ENCODE measurements at places on chromosomes 4 and X. TPM values are rescaled to one million over a fixed set of nuclear protein-coding genes. Genes with fewer than 3 reads are reported as not detected.

Gene AVPR2
- 3.8 TPM for total RNA-seq

DNA sequence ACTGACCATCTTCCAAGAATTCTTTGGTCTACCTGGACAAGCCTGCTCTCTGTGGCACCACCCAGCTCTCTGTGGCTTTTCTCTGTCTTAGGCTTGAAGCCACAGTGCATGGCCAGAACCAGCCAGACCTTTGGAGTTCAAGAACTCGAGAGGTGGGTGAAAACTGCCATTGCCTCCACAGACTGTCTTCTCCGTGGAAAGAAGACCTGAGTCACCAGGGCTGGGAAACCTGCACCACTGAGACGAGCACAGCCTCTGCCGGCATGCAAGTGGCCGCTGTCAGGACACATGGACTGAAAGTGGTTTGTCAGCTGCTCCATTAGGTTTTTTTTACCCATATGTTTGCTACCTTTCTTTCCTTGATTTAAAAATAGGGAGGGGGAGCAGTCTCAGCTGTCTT lies 74.5 kb downstream of the MGST2 start:
- peak; percentile 64 for DNase-seq

DNA sequence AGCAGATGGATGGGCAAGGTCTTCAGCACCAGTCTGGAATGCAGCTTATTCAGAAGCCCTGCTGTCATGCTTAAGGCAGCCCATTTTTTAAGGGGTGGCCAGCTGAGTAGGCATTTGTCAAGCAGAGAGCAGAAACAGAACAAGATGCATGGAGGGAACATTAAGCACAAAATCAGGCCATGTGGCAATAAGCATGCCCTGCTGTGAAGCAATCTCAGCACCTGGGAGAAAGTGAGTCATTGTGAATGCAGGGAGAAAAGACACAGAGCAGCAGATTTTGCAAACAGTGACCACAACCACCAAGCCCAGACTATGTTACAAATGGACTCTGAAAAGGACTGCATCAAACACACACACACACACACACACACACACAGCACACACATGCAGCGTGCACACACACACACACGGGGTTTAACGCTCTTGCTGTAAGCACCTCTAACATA lies 94.1 kb upstream of the GALNT7 start:
- DNase-seq: no peak

Gene YY2
- total RNA-seq: 0.35 TPM

Gene MXRA5
- total RNA-seq: 5.3 TPM

GRCh38 chrX:152927858-152928760 lies 30.2 kb downstream of the ZNF185 start:
- no peak for DNase-seq

- no peak for DNase-seq
These were observed 115.4 kb upstream of the ESX1 start for GRCh38 chrX:104370089-104370488.

Gene TMEM144
- total RNA-seq: 11.1 TPM

Gene WWC2
- 32.3 TPM for total RNA-seq

DNA sequence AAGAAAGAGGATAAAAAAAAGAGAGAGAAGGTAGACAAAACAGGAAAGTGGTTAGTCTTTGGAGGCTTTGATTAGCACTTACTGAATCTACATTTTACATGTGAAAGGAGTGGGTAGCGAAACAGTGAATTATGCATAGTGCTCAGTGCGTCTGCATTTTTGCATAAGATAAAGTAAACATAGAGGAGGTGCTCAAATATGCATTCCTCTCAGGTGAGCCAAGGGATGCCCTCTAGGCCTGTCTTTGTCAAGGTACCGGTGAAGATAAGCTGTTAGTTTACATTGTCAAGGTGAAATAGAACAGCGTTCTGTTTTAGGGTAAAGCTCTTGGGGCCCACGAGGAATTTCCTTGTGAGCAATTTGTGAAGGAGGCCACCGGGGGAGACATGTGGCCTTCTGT lies 260.6 kb downstream of the TRIML1 start:
- no peak for DNase-seq

- DNase-seq: peak; percentile 51
These were observed at the start of gene ARMCX4 for GRCh38 chrX:101485212-101485949. Gene ARMCX4 (plus strand): TSS chrX:101485456. CDS start chrX:101488590, 3,134 bp downstream.

DNA sequence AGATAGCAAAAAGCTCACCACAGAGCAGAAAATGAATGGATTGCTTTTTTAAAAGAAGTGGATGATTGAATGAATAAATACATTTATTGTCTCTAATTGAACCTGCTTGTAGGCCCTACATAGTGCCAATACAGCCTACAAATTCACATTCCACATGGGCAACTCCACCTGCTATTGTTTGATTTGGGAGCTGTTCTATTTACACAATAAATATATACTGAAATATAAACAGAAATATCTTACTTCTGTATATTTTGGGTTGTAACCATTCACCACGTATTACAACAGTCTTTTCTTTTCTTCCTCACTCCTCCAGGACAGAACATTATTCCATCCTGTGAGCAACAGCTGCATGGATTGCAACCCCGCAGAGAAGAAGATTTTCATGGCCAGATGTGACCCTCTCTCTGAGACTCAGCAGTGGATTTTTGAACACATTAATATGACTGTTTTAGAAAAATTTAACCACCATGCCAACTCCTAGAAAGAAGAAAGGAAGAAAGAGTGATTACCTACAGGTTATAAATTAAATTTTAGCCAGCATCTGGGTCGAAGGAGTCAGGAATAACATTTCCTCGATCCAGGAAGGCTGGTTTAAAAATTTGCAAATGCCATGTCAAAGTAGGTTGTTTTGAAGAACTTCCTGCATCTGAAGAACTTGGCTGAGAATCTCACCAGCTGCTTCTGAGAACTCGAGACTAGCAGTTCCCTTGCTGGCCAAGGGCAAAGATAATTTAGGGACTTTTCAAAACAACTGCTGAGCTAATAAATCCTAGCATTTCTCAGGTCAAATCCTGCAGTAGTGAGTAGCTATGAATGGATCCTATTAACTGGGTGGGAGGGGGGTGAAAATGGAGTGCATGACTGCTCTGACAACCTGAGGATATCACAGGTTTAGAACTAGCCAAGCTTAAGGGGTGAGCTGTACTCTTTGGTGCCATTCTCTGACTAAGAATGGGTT lies 128.7 kb upstream of the GALNT7 start:
- no peak for DNase-seq

GRCh38 chr4:91111556-91111955 lies 984.4 kb downstream of the CCSER1 start:
- no peak for DNase-seq

Gene GPM6B
- 6.4 TPM for total RNA-seq

GRCh38 chr4:13539619-13540445 lies 4.5 kb downstream of the NKX3-2 start:
- no peak for DNase-seq

Gene GPR50
- total RNA-seq: not detected

Gene F11
- not detected for total RNA-seq

Gene VEGFD
- total RNA-seq: 2.5 TPM

Gene HSPA4L
- 9.5 TPM for total RNA-seq

Gene APLN
- total RNA-seq: 5.7 TPM

- DNase-seq: no peak
These were observed 5.7 kb downstream of the UBA1 start for GRCh38 chrX:47199286-47199685.

DNA sequence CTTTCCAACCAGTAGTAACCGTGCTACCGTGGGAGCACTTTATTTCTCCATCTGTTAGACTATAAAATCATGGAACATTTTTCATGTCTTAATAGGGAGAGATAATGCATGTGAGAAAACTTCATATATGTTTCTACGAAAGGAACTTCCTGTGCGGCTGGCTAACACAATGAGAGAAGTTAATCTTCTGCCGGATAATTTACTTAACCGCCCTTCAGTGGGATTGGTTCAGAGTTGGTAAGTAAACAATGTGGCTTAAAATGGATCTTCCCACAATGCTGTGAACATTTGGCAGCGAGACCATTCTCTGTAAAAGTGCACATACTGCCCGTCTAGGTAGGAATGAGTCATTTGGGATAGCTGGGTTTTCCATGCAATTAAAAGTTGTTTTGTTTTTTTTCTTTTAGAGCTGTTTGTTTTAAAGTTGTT lies 29.6 kb downstream of the PDK3 start:
- no peak for DNase-seq

DNA sequence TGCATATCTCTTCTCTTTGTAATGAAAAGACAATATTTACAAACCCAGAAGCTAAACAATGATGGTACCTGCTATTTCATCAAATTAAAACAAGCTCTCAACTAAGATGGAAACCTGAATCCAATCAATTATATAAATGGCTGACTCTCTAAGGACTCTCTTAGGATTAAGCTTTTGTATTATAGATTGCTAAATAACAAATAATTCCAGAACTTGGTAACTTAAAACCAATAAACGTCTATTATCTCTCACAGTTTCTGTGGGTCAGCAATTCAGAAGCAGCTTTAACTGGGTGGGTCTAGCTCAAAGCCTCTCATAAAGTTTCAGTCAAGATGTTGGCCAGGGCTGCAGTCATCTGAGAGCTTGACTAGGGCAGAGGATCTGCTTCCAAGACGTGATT lies 12.4 kb downstream of the PHKA2 start:
- DNase-seq: no peak

Gene CHST7
- 11.8 TPM for total RNA-seq

DNA sequence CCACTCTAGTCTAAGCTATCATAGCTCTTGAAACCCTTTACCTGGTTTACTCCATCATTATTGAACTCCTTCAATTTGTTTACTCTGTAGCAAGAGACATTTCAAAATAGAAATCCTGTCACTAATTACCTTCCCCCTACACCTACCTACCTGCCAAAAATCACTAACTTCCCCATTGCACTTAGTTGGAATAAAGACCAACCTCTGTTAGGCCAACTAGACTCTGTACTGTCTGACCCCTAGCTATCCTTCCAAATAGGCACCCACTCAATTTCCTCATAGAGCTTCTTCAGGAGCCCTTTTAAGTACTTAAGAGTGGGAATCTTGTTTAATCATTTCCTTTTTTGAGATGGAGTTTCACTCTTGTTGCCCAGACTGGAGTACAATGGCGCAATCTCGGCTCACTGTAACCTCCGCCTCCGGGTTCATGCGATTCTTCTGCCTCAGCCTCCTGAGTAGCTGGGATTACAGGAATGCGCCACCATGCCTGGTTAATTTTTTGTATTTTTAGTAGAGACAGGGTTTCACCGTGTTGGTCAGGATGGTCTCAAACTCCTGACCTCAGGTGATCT lies 8.9 kb upstream of the CDKL2 start:
- DNase-seq: no peak

DNA sequence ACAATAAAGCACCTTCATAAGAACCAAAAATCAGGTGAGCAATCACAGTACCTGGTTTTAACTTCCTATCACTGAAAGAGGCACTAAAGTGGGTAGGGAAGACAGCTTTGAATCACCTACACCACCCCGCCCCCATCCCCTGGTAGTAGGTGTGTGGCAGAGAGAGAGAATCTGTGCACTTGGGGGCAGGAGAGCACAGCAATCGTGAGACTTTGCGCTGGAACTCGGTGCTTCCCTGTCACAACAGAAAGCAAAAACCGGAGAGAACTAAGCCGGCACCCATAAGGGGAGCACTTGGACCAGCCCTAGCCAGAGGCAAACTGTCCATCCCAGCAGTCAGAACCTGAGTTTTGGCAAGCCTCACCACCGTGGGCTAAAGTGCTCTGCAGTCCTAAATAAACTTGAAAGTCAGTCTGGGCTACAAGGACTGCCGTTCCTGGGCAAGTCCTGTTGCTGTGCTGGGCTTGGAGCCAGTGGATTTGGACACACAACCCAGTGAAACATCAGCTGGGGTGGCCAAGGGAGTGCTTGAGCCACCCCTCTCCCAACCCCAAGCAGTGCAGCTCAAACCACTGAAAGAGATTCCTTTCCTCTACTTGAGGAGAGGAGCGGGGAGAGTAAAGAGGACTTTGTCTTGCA lies 32.1 kb downstream of the NDUFB11 start:
- DNase-seq: no peak

Gene EGFL6
- not detected for total RNA-seq

Gene MAGEE2
- total RNA-seq: not detected

GRCh38 chr4:143252478-143252877 lies 67.8 kb downstream of the USP38 start:
- DNase-seq: no peak

DNA sequence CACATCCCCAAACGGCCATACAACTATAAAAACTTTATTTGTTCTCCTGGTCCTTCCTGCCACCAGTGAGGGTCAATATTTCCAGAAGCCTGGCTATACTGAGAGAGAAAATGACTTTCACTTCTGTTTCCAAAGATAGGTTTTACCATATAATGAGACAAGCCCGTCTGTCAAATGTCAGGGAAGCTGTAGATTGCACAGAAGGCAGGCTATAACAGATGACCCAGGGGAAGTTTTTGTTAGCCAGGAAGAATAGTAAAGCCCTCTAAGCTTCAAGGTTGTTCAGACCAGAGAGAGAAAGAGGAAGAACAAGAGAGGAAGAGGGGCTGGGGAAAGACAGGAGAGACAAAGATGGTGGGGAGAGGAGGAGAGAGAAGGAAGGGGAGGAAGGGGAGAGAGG lies 217.5 kb downstream of the GBA3 start:
- DNase-seq: no peak

Gene CTSO
- total RNA-seq: 10.2 TPM

Gene FSTL5
- not detected for total RNA-seq

Gene SOWAHD
- 0.32 TPM for total RNA-seq

DNA sequence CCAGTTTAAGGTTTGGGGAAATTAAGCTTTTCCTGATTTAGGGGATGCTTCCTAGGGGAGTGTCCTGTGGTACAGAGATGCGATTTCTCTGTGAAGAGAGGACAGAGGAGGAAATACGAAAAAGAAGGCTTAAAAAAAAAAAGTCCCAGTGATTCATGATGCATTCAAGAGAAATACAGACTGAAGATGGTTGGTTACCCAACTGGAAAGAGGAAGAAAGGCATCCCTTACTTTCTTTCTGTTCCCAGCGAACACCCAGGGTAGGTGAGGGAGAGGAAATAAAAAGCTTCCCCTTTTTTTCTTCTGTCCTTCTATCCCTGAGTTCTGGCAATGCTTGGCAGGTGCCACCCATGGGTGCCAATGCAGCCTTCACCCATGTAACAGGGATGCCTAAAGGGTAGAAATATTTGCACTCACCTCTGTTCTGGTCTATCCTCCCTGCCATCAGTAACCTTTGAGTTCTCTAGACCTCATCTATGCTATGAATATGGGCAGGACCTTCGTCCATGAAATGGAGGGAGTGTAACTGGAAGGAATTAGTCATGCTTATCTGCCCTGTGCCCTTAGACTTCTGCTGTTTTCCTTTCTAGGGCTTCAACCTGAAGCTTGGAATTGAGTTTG lies 230.1 kb upstream of the GALNTL6 start:
- no peak for DNase-seq

- DNase-seq: no peak
These were observed 35.2 kb upstream of the SLC2A9 start for GRCh38 chr4:10056334-10057022.

Gene SRPK3
- 24.1 TPM for total RNA-seq

- no peak for DNase-seq
These were observed 76.9 kb downstream of the PAQR3 start for GRCh38 chr4:78862314-78862737.

GRCh38 chrX:39336671-39337311 lies 535.5 kb downstream of the MID1IP1 start:
- DNase-seq: no peak

- DNase-seq: no peak
These were observed 53.4 kb downstream of the IRF2 start for GRCh38 chr4:184420881-184421416.
